Central memory CD4-positive, alpha-beta T cell (primary cell): ENCODE measurements at places on chromosomes 2 and 18.

DNA sequence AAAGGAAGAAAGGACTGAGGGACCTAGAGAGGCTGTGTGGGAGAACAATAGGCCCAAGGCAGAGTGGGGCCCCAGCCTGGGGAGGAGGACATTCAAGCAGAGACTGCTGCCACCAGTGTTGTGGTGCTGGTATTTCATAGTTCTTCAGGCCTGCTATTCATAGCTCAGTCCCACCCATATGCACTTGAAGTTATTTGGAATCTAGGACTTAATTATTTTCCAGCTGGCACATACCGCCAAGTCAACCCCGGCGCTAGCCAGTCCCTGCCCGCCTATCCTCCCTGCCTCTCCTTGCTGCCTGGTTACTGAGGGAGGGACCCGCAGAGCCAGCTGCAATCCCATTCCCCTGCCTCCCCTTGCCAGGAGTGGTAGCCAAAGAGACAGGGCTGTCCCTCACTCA lies 141.2 kb downstream of the CABLES1 start:
- no peak for DNase-seq

- DNase-seq: no peak
Measured at GRCh38 chr2:195477996-195478382, 179.0 kb upstream of the SLC39A10 start.

- no peak for DNase-seq
Measured at GRCh38 chr2:174959787-174960186, 45.4 kb downstream of the CHN1 start.

GRCh38 chr2:189218236-189218635 lies 38.7 kb upstream of the COL5A2 start:
- DNase-seq: no peak

DNA sequence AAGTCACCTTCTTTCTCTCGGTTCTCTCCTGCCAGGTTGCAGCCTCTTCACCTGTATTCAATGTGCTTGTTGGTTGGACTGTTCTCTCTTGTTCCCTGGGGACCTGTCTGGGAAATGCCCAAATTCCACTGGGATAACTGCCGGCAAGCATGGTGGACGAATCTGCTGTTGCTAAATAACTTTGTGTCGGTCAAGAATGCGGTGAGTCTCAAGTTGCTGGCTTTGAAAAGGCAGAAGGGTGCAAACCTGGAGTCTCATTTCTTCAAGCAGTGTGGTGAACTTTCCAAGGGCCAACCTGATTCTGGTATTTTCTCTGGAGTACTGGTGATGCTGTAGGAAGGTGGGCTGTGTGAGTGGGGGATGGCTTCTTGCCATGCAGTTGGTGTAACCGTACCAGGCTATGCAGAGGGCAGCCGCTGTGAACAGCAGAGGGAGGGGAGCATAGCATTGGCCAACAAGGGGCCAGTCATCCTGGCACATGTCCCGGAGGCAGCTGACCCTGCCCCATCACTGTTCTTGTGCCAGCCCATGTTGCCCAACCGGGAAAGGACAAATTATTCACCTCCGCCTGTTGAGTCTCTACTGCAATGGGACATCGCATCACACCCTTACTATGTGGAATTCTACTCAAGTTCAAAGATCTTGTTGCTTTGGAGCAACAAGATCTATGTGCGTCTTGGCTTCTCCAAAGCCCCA lies 88.1 kb upstream of the SEC11C start:
- DNase-seq: no peak
